SK-N-MC (cell line): ENCODE measurements at places on chromosomes 6 and 20.

DNA sequence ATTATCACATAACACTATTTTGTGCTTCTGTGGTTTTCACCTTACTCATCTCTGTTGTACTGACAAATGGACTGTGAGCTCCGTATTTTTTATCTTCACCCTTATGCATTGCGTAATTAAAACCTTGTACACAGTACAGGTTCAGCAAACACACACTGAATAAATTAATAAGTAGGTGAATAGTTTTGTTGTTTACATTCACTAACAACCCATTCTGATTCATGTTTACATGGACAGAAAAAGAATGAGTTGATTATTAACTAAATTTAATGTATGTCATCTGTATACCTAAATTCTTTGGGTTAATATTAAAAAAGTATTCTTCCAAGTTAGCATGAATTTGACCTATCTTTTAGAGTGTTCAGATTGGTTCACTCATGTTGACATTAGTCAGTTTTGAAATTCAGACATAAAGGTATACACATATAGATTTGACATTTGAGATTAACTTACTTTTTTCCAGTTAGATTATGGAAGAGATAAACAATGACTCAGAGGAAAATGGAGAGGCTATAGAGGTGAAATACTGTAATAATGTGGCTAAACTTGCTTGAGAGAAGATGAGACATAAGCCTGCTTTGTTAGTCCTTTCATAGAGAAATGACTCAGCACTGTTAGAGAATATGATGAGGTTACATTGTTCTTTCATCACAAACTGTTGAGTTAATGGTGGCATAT is 541.7 kb upstream of the FLRT3 start:
- DNase-seq: no peak

DNA sequence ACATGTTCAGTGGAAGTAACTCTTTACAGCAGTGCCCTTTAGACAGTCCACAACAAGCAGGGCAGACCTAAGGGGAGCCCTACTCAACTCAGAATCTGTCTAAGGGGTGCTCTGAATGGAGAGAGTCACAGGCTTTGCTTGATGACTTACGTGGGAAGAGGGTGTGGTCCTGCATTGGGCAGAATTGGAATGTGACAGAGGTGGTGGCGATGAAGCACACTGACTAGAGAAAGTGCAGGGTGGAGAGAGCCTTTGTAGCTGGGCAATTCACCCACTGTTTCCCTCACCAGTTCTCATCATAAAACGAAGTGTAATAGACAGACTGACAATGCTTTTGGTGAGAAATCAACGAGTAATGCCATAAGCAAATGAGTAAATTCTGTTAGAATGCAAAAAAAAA is 11.2 kb downstream of the TP53INP2 start:
- no peak for DNase-seq

- DNase-seq: no peak
Observed at GRCh38 chr20:52683761-52684160, 288.4 kb upstream of the TSHZ2 start.

- no peak for DNase-seq
Observed at GRCh38 chr20:42435230-42435629, 754.5 kb downstream of the PTPRT start.

GRCh38 chr6:119129968-119130484 is 51.6 kb upstream of the FAM184A start:
- no peak for DNase-seq

DNA sequence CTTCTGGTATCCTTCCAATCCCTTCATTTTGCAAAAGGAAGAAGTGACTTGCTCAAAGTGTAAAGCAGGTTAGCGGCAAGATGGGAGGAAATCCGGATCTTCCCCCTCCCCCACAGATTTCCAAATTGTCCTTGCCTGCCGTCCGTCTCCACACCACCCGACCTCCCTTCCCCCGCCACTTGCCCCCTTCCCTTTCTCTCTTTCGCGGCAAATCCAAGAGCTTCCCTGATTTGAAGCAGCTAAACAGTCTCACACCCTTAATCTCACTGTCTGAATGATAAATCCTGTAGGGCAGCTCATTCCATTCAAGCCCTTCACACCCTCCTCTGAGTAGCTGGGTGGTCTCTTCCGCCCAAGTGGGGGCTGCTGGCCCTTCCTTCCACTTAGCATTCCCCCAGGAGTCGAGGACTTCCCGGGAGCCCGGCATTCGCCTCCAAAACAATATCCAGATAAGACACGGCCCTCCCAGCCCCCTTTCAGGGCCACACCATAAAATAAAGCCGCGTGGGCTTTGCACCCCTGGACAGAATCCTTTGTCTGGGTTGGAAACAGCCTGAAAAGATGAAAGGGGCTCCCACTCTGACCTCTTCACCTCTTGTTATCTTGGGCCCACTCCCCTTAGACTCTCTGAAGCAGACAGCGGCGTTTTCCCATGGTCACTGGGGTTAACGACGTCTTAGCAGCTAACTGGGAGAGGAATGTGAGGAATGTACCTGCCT is 44.0 kb upstream of the PIM1 start:
- DNase-seq: no peak

- DNase-seq: no peak
Observed at GRCh38 chr6:154433477-154434241, 76.8 kb downstream of the CNKSR3 start.

DNA sequence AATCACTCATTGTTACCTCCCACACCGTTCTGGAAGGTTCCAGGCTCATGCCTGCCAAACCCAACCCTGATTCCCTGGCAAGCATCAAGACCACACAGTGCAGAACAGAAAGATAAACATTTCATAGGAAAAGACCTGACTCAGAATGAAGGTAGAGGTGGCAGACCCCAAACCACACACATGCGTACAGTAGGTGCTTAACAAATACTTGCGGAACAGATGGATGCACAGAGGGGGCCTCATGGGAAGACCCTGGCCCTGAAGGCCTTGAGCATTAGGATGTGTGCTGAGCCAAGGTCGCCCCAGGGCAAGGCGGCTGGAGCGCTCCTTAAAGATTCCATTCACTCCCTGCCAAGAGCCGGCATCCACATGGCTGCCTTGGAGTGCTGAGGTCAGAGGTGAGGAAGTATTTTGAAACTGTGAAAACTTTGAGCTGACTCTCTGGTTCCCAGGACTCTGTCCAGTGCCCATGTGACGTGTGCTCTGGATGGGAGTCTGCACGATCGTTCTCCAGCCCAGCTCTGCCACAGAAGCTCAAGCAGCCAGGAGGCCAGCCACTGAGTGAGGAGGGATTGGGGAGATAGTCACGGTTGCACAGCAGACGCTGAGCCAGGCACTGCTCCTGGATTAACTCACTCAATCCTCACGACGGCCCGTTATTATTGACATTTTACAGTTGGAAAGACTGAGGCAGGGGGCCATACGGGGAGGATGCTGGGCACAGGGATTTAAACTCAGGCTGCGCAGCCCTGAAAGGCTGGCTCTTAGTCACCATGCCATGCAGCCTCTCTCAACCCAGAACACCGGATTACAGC is 65.5 kb upstream of the AFDN start:
- no peak for DNase-seq

DNA sequence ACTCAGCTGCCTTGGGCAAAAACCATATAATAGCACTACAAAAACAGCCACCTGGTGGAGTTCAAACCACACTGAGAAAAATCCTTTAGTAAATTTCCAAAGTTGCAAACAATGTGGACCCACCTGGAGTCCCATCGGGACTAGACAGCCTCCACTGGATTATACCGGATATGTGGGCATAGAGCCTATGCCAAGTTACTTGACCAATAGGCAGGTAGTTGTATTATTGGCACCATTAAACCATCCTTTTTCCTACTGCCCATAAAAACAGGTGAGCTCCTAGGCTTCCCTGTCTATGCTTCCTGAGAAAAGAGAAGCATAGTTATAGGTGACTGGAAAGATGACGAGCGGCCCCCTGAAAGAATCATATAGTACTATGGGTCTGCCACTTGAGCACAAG is 51.7 kb upstream of the ADGRF4 start:
- no peak for DNase-seq

GRCh38 chr6:78483553-78484197 is 383.7 kb upstream of the IRAK1BP1 start:
- DNase-seq: no peak

DNA sequence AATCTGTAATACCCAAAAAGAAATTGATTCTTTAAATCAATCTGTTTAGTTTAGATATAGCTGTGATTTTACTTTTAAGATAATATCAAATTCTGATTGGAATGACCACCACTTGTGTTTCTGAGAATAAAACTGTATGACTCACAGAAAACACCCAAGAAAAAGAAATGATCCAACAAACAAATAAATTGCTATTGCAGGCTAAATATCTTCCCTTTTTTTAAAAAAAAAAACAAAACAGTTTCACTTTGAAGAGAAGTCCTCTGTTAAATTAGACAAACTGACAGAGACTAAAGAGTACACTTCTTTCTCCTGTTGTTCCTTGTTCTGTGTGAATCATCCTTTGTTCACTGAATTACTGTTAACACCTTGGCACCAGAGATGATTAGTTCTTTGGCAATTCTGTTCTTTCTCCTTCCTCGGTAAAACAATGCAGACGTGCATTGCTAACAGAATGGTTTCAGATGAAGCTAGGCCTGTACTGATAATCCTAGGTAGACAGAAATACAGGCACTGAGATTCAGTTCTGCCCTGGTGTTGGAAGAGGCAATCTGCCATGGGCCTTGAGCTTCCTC is 895.2 kb upstream of the CITED2 start:
- no peak for DNase-seq

GRCh38 chr6:160201061-160201460 is 57.6 kb downstream of the SLC22A2 start:
- no peak for DNase-seq

- no peak for DNase-seq
Observed at GRCh38 chr6:28124971-28125353, 553 bp downstream of the ZSCAN16 start.

DNA sequence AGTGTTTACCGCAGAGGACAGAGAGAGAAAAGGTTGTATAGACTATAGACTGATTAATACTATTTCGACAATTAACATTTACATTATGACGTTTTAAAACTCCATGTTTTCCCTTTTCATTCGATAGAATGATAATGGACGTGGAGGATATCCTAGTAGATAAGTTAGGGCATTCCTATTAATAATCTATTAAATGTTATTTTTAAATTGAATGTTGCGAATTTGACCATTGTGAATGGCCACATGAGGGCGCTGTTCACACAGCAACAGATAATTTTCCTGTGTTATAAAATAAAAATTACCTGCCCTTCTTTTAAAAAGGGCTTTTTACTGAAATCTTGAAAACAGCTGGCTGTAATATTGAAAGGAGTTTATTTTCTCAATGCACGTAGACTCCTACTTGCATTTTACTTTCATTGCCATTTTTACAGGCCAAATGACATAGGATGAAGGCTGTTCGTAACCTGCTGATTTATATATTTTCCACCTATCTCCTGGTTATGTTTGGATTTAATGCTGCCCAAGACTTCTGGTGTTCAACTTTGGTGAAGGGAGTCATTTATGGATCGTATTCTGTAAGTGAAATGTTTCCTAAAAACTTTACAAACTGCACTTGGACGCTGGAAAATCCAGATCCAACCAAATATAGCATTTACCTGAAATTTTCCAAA is 3.3 kb downstream of the ADGRB3 start:
- no peak for DNase-seq
